ENCODE measurements at places on chromosomes 4 and X.

DNA sequence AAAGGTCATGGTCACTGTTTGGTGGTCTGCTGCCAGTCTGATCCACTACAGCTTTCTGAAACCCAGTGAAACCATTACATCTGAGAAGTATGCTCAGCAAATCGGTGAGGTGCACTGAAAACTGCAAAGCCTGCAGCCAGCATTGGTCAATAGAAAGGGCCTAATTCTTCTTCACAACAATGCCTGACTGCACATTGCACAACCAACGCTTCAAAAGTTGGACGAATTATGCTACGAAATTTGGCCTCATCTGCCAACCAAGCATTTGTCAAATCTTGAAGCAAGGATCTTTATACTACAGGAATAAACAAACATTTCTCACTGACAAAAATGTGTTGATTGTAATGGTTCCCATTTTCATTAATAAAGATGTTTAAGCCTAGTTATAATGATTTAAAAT is 90.4 kb downstream of the EIF4E start:
- no peak for DNase-seq

DNA sequence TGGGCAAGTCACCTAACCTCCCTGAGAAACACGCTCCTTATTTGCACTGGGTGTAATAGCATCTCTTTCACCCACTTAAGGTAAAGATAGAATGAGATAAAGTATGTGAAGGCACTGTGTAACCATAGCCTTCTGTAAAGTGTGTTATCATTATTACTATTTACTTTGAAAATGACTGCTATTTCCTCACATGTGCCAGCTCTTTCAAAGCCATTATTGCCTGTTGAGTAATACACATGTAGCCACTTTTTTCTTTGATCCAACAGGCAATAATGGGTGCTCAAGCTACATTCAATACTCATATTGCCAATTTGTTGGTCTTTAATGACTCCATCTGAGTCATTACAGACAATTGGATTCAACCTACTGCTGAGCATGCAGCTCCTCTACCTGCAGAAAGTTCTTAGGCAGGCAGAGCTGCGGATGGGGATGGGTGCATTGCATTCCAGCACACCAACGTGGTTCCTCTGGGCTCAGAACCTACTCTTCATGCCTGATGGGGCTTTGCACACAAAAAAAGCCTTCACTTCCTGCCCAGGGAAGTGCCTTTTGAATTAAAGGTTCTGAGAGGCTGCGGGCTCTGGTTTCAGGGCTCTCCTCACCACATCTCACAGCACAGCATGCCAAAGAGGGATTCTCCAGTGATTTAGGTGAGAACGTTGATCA is 9.7 kb downstream of the PTCHD1 start:
- peak; percentile 1 for DNase-seq

- DNase-seq = no peak
Measured at GRCh38 chr4:6689506-6689960, 4.1 kb upstream of the S100P start.

- no peak for DNase-seq
Measured at GRCh38 chr4:30461218-30461617, 259.0 kb upstream of the PCDH7 start.

DNA sequence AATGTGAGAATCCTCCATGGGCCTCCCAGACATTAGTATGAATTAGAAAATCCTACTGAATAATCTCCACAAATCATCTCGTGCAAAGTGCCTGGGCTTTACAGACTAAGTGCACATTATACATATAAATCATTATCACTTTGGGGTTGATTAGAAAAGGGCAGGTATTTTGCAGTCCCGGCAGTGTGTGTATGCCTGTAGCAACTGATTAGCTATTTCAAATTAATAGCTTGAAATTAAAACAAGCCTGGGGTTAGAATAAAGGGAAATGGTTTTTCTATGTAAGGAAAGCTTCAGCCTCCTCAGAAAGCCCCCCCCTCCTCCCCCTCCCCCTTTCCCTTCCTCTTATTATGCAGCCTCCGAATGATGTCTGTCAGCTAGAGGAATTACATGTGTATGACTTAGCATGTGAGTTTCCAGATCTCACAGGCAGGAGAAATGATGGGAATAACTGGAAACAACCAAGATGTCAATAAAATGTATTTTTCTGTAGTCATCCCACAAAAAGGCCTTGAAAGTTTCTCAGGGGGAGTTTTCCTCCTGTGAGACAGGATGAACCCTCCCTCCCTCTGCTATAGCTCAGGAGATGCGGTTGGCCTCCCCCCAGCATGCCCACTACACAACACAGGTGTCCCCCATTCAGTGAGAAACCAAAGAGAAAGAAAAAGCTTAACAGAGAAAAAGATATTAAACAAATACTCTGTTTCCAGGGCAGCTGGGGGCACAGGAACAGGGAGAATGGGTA is 41.2 kb upstream of the RASGEF1B start:
- DNase-seq = no peak

DNA sequence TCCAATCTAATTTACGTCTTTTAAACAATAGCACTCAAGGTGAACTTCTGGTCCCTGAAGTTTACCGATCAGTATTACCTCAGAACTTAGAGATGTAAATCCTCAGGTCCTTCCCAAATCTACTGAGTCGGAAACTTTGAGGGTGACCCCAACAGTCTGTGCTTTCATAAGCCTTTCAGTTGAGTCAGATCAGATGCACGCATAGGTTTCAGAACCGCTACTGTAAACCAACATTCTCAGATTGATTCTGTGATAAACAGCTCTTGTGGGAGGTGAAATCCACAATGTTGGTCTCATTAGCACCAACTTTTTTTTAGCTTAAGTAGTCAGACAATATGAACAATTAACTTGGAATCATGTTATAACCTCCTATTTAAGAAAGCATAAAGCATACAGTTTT is 86.0 kb downstream of the WWC2 start:
- no peak for DNase-seq

- DNase-seq = peak; percentile 84
Measured at GRCh38 chr4:114400531-114400930, 198.1 kb upstream of the UGT8 start.

DNA sequence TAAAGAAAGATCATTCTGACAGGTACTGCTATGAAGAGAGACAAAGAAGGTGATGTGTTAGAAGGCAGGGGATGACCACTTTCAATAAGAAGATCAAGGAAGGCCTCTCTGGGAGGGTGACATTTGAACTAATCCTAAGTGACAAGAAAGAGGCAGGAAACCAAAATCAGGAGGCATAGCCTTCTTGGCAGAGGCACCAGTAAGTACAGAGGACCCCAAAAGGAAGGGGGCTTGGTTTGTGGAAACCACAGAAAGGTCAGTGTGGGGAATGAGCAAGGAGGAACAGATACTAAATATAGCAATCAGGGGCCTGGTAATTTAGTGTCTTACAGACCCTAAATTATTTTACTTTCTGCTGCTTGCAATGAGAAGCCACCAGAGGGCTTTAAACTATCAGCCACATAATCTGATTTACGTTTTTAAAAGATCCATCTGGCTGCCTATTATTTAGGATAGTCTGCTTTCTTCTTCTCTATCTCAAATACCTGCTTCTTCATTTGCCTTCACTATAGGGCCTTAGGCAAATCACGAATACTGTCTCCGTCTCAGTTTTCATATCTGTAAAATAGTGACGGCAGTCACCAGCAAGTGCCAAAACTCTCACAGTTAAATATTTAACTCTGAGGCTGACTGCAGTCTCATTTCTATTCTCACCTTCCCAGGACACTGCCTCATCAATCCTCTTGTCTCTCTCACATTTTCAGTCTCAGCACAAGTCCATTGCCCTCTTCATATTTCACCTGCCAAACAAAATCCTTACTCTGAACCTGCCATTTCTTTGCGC is 16.7 kb downstream of the NR3C2 start:
- no peak for DNase-seq

GRCh38 chr4:67366311-67366861 is 178.9 kb downstream of the CENPC start:
- no peak for DNase-seq

- no peak for DNase-seq
Measured at GRCh38 chrX:124151195-124151594, 181.3 kb upstream of the TEX13D start.

DNA sequence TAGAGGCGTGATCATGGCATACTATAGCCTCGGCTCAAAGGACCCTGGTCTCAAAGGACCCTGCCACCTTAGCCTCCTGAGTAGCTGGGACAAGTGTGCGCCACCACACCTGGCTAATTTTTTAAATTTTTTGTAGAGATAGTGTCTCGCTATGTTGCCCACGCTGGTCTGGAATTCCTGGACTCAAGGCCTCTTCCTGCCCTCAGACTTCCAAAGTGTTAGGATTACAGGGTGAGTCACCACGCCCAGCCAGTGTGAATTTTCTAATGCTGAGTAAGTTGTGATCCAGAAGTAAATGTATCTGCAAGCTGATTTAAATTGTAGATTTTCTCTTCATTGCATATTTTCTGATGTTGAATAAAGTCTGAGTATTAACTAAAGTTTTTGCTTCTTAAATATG is 2.6 kb upstream of the ZNF674 start:
- DNase-seq = peak; percentile 78

Data from bronchial epithelial cell (primary cell).